NCI-H1930 (cell line): ENCODE measurements at places on chromosomes 16 and 17.

GRCh38 chr16:3095869-3096268, 3.2 kb downstream of the ZSCAN10 start:
- DNase-seq, result no peak

DNA sequence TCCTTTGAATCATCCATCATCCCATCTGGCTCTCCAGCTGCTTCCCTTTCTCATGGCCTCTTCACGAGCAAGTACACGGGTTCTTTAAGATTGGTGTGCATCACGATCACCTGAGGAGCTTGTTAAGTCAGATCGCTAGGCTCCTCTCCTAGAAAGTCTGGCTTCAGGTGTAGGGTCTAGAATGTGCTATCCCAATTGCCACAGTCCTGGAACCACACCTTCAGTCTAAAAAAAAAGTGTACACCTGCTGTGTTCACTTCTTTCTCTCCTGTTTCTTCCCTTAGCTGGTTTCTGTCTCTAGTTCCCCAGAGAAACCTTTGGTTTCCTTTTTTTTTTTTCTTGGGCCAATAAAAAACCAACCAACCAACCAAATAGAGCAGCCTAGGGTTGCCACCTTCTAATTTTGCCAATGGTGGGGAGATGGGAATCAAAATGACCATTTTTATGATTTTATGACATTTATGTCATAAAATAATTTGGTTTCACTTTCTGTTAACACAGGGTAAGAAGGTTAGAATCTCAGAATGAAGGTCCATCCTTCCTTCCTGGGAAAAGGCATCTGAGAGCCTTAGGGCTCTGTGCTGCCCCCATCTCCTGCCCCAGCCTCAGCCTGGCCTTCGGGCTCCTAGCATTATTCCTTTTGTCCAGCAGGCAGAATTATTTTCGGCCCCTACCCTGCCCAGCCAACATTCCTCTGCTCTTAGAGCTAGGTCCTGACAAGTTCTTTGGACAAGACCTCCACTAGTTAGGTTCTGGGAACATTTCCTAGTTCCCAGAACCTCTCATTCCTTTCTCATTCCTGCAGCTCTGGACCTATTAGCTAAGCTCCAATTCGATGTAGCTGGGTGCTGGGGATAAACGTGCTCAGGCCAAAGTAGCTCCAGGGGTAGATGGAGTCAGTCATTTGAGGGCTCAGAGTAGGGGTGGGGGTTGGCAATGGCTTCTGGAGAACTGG, 1.9 kb upstream of the GGT6 start:
- no peak for DNase-seq

DNA sequence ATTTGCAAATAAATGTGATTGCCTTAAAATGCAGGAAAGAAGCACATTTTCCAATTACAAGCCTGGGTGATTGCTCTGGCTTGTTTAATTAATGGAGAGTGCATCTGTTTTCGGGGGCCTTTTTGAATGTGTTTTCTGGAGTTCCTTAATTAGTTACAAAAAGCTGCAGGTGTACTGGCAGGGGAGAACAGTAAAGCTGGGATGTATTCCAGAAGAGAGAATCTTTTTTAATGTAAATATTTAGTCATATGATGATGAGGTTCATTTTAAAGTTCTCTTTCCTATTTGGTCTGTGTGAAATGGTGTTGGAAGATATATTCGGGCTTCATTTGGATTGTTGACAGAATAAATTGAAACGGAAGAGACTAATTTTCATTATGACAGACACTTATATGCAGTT, 70.9 kb upstream of the N4BP1 start:
- no peak for DNase-seq

DNA sequence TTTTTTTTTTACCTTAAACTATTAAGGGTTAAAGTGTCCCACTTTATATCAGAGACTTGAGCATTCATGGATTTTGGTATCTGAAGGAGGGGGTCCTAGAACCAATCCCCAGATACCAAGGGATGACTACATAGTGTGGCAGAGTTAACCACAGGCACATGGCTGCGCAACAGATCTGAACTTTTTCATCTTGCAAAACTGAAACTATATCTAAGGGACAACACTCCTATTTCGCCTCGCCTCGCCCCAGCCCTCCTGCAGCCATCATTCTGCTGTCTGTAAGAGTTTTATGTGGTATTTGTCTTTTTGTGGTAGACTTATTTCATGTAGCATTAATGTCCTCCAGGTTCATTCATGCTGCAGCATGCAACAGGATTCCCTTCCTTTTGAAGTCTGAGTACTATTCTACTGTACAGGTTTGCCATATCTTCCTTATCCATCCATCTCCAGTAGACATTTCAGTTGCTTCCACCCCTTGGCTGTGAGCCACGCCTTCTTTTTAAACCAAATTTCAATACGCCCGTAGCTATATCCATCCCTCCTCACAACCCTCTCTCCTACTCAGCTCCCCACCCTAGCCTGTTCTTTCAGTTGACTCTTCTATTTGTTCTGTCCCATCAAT, 53.2 kb downstream of the AMFR start:
- no peak for DNase-seq

GRCh38 chr16:86527366-86527765, 17.0 kb downstream of the FOXF1 start:
- no peak for DNase-seq

GRCh38 chr16:87762071-87762571, 3.7 kb downstream of the KLHDC4 start:
- DNase-seq, result no peak

DNA sequence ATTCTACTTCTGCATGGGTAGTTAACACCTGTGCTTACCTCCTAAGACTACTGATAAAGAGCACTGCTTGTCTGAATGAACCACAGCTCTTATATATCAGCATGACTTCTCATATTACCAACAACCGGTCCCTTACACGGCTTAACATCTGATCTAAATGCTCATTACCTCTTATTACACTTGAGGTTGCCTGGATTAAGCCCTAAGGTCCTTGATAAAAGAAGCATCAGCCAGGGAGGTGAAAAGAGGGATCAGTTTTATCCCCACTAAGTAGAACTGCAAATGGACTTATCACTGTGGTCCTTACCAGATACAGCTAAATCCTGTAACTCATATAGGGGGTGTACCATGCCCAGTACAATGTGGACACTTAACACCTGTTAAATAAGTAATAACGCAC, 8.2 kb upstream of the RSKR start:
- no peak for DNase-seq

DNA sequence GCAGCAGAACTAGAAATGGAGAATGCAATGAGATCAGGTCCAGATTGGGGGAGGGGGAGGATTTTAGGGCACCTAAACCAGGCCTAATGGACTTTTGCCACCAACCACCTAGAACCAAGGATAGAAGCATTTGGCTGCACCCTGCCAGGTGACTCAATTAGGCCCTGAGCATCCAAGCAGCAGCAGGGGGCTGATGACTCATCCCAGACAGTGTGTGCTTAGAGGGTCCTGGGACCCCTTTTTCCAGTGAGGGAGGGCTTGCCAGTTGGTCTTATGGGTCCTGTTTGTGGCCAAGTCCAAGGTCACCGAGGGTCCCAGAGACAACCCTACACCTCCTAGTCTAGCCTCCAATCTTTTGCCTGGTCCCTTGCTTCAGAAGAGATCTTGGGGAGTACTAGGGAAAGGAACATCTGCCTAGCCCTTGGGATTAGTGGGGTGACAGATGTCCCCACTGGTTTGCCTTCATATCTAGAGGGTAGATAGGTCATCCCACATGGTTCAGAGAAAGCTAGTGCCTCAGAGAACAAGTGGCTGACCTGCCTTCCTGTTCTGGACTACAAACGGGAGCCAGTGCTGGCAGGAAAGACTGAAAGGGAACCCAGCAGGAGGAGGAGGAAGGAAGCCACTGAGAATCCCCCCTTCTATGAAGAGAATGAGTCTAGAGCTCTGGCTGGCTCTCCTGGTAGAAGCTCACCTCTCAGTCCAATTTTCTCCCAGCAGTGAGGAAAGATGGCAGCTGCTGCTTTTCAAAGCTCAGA, 1.6 kb upstream of the TBKBP1 start:
- DNase-seq, result no peak

- no peak for DNase-seq
Observed at GRCh38 chr16:5572056-5572455, 474.5 kb upstream of the EEF2KMT start.

- no peak for DNase-seq
Observed at GRCh38 chr16:78368121-78369102, 269.0 kb downstream of the WWOX start.

DNA sequence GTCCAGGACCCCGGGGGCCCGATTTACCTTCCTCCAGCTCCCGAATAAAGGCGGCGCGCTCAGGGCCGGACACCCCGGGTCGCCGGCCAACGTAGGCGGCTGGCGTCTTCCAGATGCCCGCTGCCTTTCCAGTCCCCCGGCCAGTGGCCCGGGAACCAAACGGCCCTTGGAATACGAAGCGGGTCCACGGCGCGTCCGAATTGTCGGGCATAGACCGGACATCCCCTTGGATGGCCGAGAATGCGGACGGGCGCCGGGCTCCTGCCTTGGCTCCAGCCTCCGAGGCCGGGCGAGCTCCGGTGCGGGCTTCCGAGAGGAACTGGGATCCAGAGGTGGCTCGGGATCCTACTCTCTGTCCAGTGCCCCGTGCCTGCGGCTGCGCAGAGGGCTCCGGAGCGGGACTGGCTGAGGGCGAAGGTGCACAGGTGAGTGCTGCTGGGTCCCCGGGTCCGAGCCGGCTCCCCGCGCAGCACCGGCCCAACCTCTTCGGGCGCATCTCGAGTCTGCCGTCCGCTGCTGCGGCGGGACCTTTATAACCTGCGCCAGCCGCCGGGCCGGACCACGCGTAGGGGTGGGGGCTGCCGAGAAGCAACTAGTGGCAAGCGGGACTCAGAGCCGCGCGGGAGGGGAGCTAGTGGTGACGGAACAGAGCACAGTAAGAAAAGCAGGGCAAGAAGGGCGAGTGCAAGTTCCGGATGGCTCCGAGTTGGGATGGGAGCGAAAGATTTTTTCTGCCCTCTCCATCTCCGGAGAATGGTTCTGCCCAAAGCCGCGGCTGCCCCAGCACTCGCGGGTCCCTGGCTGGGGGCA, at the start of gene HAP1:
HAP1 (minus strand) TSS at position 505 of the 810 bp plus-strand sequence; CDS start at position 496, 9 bp downstream.
- DNase-seq, result no peak

- DNase-seq, result no peak
Observed at GRCh38 chr16:4272114-4272956, 488 bp downstream of the TFAP4 start.

DNA sequence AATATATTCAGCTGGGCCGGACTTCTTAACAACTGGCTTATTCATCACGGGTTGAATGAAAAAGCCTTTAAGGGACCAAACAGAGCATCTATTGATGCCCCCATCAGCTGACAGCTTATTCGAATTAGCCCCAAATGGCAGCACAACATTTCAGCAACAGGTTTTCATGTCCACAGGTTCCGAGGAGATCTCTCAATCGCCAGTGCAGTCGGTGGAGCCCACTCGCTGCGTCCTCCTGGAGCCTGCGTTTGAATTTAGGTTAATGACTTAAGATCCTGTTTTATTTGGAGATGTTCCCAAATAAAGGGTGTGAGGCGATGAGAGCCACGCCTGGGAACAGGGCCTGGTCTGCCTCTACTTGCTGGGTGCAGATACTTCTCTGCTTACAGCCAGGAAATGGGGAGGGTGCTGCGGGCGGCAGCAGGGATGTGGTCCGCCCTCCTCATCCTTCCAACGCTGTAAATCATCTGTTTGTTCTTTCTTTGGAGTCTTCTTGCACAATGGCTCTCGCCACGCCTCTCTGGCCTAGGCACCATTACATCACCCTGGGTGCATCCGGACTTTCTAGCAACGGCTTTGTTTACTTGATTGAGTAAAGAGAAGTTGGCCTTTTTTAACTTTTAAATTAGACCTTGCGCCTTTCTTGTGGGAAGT, 22.6 kb downstream of the NDE1 start:
- no peak for DNase-seq

- DNase-seq, result no peak
Observed at GRCh38 chr17:49404361-49404760, 10.3 kb downstream of the PHB1 start.

GRCh38 chr16:46712911-46713310, 23.5 kb downstream of the ORC6 start:
- no peak for DNase-seq

DNA sequence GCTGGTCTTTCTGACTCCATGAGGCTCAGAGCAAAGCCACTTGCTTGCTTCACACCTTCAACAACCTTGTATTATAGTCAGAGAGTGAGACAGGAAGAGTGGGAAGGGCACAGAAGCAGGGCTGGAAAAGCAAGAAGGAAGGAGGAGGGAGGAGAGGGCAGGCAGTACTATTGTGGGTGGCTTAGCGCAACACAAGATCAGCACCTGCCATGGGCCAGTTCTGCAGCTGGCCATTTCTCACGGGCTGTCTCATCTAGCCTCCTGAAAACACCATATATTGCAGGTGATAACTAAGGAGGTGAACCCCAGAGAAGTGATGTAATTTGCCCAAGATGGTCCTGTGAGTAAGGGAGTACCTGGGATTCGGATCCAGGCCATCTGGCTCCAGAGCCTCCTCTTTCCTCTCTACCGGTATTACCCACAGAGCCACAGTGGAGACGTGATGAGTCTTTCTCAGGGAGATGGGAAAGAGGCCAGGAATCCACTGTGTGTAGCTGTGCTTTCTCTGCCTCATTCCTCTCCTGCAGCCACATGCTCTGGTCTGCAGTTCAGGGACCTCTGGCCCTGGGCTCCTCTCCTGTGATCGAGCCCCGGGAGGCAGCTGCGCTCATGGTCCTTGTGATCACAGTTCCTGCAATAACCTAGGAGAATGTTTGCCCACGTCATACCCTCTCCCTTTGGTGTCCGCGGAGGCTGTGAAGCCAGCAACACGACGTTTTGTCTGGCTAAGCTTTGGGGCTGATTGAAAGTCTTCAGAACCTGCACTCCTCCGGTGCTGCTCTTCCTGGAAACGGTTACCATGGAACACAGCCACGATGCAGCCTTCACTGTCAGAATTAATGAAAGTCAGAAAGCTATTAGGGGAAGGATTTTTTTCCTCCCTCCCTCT, 178.1 kb upstream of the CCL2 start:
- DNase-seq, result no peak

GRCh38 chr16:67886387-67886786, 1.7 kb downstream of the NRN1L start:
- DNase-seq, result no peak

- no peak for DNase-seq
Observed at GRCh38 chr16:340370-341091, 12.0 kb downstream of the AXIN1 start.
